Fibroblast of skin of right quadriceps (primary cell): ENCODE measurements at places on chromosomes 6 and 20.

GRCh38 chr6:141303907-141304306, 828.8 kb upstream of the GJE1 start:
- DNase-seq, result no peak

DNA sequence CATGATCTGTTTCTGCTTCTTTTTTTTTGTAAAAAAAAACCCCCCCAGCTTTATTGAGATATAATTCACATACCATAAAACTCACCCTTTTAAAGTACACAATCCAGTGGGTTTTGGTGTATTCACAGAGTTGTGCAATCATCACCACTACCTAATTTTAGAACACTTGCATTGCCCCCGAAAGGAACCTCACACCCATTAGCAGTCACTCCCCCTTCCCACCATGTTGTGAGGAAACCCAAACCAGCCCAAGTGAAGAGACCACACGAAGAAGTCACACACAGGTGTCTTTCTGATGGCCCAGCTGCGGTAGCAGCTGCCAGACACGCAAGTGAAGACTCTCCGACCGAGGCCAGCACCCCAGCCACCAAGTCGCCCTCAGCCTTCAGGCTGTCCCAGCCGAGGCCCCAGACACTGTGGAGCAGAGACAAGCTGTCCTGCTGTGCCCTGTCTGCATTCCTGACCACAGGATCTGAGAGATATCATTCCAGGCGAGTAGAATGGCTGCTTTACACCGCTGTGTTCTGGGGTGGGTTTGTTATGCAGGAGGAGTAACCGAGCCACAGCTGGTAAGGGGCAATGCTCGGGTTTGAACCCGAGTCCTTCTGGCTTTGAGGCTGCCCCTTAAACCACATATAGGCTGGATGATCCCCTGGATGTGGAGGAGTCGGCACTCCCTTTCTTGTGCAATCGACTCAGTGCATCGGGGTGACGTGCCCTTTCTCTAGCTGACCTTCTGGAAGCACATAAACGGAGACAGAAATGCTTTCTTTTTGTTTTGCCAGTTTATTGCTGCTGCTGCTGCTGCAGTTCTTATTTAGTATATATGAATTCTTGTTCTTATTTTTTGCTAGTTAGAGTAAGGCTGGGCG, 59.1 kb upstream of the PTPN1 start:
- peak; percentile 67 for DNase-seq

GRCh38 chr6:135144673-135145062, 36.4 kb upstream of the MYB start:
- DNase-seq, result no peak

DNA sequence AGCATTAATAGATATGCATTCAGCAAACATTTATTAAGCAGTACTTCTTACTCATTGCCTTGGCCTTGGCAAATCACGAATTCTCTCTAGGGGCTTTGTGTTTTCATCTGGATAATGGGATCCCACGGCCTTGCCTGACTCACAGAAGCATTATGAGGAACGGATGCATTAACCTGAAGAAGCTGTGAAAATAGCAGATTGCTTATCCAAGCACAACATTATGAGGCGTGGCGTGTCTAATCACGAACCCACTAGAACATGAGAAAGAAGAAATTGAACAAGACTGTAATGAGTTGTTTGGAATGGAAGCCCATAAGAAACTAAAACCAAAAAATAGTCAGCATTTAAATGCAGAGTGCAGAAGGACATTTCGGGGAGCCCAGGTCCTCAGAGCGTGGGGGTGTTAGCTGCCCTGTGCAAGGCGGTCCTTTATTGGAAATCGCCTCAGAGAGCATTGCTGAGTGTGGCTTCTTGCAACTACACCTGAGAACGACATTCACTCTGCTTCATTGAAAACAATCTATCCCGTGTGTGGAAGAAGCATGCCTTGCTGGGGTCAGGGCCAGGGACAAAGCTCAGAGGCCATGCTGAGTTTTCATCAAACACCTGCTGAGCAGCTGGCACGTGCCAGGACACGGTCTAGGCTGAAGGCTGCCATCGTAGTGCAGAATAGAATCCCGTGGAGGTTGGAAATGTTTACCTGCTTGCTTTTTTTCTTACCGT, 179.9 kb downstream of the ZDHHC14 start:
- no peak for DNase-seq

DNA sequence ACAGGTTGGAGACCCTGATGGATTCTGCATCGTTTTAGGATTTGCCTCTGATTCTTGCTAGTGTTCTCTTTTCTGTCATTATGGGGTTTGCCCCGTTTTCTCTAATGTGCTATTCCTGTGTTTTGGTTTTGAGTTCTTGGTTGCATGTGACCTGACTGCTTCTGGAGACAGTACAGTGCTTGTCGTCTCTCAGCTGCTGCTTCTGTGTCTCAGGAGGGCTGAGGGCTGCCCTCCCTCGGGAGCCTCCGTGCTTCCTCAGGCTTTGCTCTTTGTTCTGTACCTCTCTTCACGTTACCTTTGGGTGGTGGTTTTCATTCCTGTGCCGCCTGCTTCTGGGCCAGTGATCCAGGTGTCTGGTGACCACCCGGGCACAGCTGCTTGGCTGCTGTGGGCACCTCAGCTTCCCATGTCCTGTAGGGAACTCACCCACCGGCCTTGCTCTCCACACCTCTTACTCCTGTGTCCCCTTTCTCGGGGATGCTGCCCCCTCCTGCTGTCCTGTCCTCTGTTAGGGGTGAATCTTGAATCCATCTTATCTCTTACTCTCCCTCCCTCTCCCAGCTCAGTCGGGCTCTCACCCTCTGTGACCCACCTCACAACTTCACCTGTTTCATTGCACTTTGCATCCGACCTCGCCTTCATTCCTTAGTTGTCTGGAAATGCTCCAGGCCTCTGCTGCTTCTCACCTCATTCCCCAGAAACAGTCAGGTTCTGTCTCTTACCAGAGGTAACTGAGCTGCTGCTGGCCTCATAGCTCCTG, 33.2 kb downstream of the PANK2 start:
- no peak for DNase-seq

DNA sequence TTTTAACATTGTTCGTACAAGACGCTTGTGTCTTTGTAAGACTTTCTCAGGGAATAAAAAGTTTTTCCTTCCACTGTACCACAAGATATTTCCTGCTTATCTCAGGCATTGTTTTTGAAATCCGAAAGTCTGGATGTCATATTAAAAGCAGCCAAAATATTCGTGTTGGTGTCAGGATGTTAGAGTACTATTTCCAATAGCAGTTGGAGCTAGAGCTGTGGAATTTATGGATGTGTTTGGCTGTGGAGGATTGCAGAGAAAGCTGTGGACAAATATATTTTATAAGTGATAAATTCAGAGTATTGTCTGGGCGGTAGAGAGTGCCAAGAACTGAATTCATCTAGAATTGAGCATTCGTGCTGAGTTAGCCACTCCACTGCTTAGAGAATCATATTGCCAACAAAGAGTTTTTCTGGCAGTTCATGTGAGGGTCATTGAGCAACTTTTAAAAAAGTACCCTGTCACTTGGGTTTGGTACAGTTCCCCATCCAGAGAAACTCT, 57.7 kb downstream of the ZDHHC14 start:
- peak; percentile 16 for DNase-seq
